ENCODE measurements at places on chromosomes 5 and 9. TPM values are rescaled to one million over a fixed set of nuclear protein-coding genes. Genes with fewer than 3 reads are reported as not detected.

Gene BAAT
- total RNA-seq = 0.09 TPM

Gene SHC3
- total RNA-seq = 6.4 TPM

Gene SPINK6
- total RNA-seq = not detected

GRCh38 chr9:104896131-104896530 is 31.8 kb downstream of the ABCA1 start:
- DNase-seq = no peak

GRCh38 chr5:172150514-172151425 is 37.3 kb downstream of the STK10 start:
- DNase-seq = peak; percentile 88

Gene FGFR4
- total RNA-seq = 1.5 TPM

Gene COX7C
- total RNA-seq = 343 TPM

GRCh38 chr5:11384441-11385250 is 519.6 kb downstream of the CTNND2 start:
- no peak for DNase-seq

Gene THBS4
- 80.2 TPM for total RNA-seq

DNA sequence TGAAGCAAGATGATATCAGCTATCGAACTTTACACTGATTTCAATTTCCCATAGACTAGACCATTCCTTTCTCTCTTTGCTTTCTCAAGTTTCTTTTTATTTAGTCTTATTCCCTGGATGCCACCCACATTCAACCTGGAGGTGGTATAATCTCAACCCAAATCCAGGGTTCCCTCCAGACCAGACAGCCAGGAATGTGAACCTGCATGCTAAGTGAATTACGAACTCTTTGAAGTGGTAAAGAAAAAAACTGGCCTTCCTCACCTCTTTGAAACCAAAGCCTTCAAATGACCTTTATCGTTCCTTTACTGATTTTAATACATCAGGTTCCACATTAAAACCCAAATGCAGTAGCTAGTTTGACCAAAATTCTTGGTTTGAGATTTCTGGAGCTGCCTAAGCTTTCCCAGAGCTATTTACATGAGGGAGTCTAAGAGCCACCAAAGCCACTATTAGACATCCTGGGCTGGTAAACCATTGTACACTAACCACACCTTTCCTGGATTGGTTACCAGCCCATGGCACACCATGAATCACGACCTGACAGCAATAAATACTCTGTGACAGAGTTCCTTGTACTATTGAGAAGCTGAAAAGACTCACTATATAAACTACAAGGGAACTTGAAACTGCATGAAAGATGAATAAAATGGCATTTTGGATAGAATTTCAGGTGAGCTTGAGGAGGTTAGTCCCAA is 323.7 kb downstream of the ADAMTS6 start:
- DNase-seq = no peak

- DNase-seq = no peak
These were observed 90.2 kb upstream of the SH3PXD2B start for GRCh38 chr5:172544371-172545095.

Gene DDX31
- 6.8 TPM for total RNA-seq

Gene RASEF
- total RNA-seq = 1.00 TPM

- DNase-seq = no peak
These were observed 487.5 kb upstream of the SGCD start for GRCh38 chr5:155839251-155840037.

DNA sequence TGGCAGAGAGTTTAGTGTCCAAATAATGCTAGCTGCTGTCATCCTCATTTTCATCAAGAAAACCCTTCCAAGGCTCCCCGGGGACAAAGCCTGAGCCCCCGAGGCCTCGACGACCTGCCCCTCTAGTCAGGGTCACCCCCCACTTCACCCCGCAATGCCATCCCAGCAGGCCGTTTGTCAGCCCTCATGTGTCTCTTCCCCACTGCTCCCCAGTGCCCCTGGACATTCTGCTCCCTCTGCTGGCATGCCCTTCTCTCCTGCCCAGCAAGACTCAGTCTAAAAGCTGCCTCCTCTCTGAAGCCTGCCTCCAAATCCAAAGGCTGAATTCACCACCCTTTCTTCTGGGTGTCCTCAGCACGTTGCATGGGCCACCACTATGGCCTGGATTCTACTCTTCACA is 59.3 kb downstream of the PAX5 start:
- peak; percentile 60 for DNase-seq

- no peak for DNase-seq
These were observed 7.8 kb downstream of the LCP2 start for GRCh38 chr5:170289764-170290163.

DNA sequence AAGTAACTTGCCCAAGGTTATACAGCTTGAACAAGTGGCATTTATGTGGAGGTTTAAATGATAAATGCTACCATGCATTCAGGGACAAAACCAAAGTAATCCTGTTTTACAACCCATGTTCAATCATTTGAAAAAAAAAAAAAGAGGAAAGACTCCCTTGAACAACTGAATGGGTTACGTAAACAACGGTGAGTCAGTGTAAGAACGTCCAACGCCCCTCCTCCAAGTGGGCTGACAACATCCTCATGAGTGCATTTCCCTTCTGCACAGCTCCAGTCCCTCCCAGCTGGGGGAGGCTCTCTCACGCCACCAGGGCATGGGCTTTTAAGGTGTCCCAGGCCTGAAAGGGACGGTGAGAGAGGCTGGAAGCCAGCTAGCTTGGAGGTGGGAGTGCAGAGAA is 90.0 kb downstream of the PRRT1B start:
- DNase-seq = peak; percentile 94

DNA sequence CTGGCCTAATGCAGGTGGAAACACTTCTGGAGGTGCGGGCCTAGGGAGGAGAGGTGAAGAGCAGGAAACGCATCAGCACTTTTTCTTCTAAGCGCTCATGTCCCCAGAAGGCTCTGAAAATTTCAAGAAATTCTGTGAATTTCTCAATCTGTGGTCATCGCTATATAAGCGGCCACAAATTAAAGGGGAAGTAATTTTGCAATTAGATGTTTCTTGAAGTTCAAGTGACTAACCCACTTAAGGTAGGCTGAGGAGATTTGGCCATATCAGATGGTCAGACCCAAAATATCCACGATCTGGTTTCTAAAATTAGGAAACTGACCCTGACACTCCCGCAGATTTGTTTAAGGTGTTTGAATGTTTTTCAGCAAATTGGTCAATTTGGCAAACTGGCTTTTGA is 16.6 kb upstream of the HMGCR start:
- DNase-seq = no peak

- DNase-seq = no peak
These were observed 1172.9 kb downstream of the CDH12 start for GRCh38 chr5:21680196-21680595.

- no peak for DNase-seq
These were observed 343.9 kb downstream of the NFIB start for GRCh38 chr9:13970018-13970417.

DNA sequence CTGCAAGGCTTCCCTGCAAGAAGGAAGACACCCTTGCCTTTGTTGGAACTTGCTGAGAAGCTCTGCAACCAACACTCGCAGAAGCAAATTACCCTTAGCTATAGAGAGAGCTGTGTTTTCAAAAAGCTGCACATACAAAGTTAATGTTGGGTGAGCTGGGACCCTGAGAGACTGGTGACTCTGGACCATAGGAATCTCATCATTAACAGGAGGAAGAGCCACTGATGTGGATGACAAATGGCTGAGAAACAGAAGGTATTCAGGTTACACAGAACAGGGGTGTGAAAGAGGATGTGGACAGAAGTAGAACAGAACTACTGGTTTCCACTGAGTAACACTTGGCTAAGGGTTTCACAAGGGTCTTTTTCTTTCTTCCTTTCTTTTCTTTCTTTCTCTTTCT is 493.5 kb downstream of the IRX1 start:
- DNase-seq = no peak

DNA sequence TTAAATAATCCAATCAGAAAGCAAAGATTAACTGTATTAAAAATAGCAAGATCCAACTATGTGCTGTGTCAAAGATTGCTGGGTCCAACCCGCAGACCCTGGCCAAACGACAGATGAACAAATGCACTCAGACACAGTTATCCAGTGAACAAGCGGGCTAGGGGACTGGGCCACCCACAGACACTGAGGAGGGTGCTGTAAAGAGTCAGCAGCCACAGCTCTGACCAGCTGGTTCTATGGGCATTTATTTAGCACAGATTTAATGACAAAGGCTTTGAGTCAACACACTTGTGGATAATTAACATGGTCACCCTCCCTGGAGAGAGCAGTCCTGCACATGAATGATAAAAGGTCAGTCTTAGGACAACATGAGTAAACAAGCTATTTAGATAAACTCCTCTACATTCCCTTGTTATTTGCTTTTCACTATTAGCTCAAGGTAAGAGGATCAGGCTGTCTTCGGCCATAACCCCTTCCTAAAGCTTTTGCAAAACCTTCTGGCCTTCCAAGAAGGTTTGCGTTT is 424.9 kb downstream of the HINT1 start:
- DNase-seq = no peak

GRCh38 chr5:83871533-83872395 is 151.1 kb upstream of the HAPLN1 start:
- peak; percentile 40 for DNase-seq

DNA sequence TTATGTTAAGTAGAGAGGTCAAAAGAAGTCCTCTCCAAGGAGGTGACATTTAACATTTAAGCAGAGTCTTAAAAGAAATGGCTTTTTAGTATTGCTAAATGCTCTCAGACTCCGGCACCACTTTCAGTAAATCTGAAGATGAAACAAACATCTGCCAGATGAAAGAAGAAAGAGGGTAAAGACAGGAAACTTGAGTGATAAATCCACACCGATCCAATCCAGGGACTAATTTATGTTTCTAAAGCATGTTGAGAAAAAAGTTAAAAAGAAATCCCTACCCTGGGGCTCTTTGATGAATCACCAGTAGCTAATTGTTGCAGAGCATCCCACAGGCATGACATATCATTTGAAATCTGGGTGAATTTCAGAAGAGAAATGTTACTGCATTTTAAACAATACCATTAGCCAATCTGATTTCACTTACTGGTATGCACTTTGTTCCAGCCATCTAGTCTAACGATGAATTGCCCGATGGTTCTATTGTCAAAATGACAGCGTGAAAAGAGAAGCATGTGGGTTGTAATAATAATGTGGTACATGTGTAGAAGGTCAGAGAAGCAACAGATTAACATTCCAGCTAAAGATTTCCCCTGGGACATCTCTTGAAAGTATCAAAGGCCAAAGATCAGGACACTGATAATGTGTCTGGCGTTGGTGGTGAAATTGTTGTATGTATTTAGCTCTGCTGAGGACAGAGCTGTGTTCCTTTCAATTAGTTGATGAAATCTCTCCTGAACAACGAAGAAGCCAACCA is 485.7 kb downstream of the CSNK1G3 start:
- no peak for DNase-seq

Gene JADE2
- 38.4 TPM for total RNA-seq

Gene MCTP1
- 38.9 TPM for total RNA-seq

DNA sequence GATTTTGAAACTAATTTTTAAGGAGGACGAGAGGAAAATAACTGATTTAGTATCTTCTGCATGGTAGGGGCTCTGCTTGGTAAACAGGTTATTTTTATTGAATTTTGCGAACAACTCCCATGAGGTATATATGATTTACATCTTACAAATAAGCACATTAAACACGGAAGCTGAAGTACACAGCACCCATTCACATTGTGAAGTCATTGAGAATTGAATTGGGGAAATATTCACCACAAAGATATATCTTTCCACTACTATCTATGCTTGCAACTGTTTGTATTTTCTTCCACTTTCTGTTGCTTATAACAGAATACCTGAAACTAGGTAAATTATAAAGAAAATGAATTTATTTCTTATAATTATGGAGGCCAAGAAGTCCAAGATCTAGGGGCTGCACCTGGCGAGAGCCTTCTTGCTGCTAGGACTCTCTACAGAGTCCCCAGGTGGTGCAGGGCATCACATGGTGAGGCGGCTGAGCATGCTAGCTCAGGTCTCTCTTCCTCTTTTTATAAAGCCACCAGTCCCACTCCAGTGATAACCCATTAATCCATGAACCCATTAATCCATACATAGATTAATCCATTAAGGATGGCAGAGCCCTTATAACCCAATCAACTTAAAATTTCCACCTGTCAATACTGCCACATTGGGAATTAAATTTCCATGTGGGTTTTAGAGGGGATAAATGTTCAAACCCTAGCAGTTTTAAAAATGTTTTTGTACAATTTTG is 79.0 kb upstream of the ZNF608 start:
- no peak for DNase-seq

DNA sequence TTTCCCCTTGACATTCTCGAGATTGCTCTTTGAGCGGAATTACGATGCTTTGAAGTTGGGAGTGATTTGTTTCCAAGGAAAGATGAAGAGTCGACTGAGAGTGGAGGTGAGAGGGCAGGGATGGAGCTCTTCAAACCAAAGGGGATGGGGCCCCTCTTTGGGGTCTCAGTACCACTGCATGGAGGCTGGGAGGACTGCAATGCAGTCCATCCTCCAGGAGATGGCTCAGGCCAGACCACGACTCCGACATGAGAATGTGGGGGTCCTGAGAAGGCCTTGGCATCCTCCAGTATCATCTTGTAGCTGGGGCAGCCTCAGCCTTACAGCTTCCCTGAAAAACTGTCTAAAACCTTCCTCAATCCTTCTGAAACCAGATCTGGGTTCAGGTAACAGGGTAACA is 51.1 kb upstream of the CDKN2AIPNL start:
- peak; percentile 15 for DNase-seq

GRCh38 chr9:109901201-109901600 is 121.2 kb downstream of the PALM2AKAP2 start:
- DNase-seq = no peak
